T-cell (primary cell): ENCODE measurements at places on chromosomes 3 and 15.

- DNase-seq: no peak
These were observed 94.3 kb downstream of the RYR3 start for GRCh38 chr15:33405096-33405495.

DNA sequence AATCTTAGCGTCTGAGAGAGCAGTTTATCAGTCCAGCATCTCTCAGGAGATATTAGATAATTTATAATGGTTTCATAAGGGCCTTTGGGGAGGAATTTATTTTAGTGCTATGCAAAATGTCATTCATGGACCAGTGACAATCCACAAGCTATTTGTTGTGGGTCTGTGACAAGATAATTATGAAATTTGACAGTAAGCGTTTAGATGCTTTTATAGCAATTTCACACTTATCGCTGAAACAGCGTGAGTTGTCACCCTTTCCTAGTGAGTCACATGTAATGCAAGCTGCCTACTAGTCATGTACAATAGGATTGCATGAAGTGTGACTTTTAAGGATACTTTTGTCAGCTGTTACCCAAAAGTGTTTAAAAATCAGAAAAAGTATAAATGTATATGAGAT, 315.6 kb upstream of the THBS1 start:
- DNase-seq: no peak

DNA sequence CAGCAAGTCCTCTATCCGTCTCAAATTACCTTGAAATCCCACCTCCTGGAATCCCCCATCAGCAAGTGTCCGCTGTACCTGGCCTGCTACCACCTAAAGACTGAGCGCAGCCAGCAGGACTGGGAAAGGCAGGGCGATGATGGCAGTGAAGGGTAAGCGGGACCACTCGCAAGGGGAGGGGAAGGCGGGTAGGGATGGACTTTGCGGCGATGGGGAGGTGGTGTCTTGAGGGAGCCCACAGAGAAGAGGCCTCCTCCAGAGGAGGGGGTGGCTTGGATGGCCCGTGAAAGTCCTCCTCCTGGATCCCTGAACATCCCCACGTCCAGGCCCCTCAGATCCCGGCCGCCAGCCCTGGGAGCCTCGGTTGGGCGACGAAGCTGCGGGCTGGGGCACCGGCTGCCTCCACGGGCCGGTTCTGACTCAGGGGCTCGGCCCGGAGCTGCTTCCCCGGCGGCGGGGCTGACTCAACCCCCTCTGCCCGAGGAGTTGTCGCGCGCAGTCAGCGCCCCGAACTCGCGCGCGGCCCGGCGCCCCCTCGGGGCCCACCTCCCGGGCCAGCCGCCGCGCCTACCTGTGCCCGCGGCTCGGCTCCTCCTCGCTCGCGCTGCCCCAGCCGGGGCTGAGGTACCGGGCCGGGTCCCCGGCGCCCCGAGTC, 512 bp downstream of the LARP6 start:
- no peak for DNase-seq

GRCh38 chr3:9915254-9916141, 1.4 kb upstream of the IL17RC start:
- DNase-seq: no peak

- no peak for DNase-seq
These were observed 53.4 kb upstream of the XRN1 start for GRCh38 chr3:142501004-142501926.

DNA sequence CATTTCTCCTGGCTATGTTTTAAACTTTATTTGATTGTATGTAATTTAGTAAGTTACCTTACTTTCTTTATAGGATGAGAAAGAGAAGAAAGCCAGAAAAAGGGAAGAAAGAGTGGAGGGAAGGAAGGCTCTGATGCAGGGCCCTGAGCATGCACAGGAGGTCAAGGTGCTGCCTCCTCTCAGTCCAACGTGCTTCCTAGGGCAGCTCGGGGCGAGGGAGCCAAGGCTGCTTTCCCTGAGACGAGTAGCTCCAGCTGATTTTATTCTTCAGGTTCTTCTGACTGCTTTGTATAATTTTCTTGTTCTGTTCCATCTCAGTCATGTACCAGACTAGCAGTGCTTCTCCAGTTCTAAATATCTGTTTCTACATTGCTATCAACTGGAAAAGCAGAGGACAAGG, 3.4 kb downstream of the CORO2B start:
- no peak for DNase-seq

DNA sequence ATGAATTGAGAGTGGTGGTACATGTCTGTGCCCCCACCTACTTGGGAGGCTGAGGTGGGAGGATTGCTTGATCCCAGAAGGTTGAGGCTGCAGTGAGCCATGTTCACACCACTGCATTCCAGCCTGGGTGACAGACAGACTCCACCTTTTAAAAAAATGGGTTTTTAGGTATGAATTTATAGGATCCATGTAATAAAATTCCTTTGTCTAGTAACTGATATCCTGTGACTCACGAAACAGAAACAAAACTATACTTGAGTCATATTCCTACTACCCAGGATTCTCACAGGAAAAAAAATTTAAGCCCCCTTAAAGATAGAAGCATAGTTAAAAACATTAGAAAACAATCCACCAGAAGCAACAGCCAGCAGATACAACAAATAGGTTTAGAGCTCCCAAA, 10.0 kb upstream of the CRTC3 start:
- no peak for DNase-seq

DNA sequence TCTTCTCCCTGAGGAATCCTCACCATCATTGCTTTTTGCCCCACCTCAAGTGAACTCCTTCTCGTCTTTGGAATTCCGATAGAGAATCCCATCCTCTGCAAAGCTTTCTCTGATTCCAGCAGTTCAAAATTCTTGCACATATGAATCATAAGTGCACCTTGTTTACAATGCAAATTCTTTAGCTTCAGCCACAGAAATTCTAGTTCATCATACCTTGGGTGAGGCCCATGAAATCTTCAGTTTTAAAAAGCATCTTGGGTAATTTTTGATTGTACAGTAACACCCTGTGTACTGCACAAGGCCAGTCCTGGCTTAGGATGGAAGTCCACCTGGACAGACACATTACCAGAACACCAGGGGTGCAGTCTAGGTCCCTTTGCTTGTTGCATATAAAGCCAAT, 30.8 kb downstream of the MDFIC2 start:
- DNase-seq: no peak

- DNase-seq: no peak
These were observed 48.3 kb downstream of the SLC6A20 start for GRCh38 chr3:45748068-45748467.

DNA sequence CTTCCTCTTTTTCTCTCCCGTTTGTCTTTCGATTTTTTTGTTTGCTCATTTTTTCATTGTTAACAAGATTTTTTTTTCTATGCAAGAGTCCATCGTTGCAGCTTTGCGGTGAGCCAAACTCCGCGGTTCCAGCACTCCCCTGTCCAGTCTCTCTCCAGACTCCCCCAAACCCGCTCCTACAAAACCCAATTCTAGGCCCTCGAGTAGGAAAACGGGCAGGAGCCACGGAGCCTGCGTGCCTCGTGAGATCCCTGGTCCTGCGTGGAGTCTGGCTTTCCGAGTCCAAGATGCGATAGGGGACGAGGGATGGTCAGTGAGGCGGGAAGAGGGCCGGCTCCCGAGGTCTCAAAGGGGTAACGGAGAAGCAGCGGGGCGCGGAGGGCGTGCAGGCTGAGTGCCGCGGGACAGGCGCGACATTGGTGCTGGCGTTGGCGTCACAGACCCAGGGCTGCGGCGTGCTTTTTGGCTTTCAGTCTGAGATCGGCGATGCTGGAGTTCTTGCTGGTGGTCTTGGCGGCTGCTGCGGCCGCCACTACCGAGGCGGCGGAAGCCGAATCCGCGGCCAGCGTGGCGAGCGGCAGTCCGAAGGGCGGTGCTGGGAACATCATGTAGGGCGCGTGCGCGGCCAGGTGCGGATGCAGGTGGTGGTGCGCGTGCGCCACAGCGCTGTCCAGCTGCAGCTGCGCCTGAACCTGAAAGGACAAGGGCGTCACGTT, 8.5 kb downstream of the SHOX2 start:
- DNase-seq: peak; percentile 66

- no peak for DNase-seq
These were observed 89.2 kb upstream of the SLC6A11 start for GRCh38 chr3:10726787-10727186.

- no peak for DNase-seq
These were observed 386.6 kb upstream of the THRB start for GRCh38 chr3:24881239-24881638.

DNA sequence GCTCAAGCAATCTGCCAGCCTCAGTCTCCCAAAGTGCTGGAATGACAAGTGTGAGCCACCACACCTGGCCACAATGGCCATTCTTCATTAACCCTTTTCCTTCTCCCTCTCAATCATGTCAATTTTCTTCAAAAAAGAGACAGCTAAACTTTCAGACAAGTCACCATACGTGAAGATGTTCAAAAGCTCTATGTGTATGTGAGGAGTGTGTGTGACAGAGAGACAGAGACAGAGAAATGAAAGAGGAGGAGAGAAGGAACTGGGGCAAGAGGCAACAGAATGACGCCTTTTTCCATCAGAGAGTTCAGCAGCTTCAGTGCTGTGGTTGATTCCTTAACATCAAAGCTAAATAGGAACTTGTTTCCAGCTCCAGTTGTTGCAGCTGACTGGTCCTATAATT, 27.4 kb downstream of the OSBPL10 start:
- DNase-seq: no peak

DNA sequence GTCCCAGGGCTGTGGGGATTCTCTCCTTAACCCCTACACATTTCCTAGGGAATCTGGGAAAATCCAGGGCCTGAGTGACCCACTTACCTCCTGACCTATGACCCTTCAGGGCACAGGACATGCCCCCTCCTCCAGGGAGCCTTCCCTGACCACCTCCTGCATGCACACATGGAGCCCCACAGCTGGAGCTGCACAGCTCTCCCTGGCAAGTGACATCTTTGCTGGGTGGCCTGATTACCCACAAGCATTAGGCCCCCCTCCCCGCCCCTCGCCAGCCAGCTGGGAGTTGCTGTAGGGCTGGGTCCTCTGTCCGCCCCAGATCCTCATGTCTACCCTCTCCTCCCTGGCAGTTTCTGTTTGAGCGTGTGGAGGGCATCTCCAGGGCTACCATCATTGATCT, 21.4 kb downstream of the HDAC11 start:
- DNase-seq: no peak

DNA sequence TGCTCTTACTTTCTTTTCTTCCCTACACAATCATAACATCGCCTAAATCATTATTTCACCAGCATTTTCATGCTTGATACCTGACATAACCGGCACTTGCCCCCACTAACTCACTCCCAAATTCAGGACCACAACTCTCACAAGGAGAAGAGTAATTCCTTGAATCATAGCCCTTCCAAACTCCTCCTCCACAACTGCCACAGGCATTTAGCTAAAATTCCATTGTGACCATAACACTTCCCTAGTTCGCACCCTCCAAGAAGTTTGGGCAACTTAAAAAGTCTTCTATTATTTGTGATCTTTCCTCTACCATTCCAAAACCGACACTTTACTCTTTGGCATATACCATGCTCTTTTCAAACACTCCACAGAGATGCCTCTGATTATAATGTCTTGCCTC, 59.4 kb upstream of the XRN1 start:
- DNase-seq: no peak

DNA sequence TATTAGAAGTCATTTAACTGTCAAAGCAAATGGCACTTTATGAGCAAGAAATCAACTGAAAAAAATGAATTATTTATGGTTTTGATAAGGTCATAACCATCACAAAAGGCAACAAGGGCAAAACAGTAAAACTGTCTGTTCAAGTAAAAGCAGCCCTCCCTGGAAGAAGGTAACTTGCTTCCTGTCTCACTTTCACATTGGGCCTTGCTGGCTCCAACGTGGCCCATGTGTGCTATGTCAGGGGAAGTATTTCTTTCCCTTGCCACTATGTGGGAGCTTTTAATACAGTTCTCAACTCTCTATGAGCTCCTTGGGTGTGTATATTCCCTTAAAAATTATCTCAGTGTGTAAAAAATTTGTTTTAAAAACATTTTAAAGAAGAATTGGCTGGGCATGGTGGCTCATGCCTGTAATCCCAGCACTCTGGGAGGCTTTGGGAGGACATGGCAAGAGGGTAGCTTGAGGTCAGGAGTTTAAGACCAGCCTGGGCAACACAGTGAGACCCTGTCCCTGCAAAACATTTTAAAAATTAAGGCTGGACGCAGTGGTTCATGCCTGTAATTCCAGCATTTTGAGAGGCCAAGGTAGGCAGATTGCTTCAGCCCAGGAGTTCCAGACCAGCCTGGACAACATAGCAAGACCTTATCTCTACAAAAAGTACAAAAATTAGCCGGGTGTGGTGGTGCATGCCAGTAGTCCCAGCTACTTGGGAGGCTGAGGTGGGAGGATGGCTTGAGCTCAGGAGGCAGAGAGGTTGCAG, 45.2 kb upstream of the TJP1 start:
- no peak for DNase-seq

GRCh38 chr3:15271785-15272381, 60.5 kb downstream of the SH3BP5 start:
- DNase-seq: peak; percentile 82

GRCh38 chr3:102353805-102354204, 81.0 kb upstream of the ZPLD1 start:
- DNase-seq: no peak

DNA sequence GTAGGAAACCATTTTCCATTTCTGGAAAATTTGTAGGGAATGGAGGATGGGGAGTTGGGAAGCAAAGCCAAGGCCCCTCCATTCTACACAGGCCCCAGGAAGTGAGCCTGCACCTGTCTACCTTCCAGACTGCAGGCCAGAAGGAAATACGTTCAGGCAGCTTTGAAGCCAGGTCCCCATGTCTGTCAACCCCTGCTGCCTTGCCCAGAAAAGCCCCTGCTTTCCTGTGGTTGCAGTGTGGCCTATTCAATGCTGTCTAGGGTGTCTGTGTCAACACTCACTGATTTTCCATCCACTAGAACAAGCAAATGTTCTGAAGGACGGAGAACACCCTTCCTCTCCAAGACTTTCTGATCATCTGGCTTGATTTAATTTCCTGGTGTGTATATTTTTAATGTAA, 281.9 kb downstream of the TLE3 start:
- no peak for DNase-seq

DNA sequence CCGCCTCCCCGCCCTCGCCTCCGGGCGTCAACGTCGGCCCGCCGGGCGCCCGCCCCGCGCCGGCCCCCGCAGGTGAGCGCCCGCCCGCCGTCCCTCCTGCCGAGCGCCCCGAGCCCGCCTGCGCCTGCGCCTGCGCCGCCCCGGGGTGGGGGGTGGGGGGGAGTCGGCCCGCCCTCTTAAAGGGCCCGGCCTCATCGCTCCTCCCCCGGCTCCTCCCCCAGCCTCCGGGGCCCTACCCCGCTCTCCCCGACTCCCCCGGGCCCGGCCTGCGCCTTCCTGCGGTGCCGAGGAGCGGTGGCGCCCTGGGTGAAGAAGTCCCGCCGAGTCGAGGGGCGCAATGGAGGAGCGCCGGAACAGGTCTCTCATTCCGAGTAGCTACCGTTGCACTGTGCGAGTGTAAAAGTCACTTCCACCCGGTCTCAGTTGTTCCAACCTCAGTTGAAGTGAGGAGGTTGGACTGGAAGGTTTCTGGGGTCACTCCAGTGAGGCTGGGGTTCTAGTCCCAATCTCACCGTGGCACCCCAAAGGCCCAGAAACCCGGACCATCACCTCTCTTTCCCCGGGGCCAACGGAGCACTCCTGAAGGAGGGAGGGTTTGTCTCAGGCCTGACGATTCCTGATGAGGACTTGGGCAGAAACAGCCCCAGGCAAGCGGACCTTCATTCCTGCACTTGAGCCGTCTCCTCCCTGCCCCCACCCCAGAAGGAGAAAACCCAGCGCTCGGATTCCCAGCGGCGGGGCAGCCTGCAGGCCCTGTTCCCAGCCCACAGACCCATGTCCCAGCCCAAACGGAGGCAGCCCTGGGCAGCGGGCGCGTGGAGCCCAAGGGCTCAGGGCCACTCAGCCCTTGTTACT, 1.5 kb upstream of the TNK2 start:
- DNase-seq: peak; percentile 85
